ENCODE measurements at places on chromosomes 4 and X.

- DNase-seq, result no peak
These were observed 295.2 kb upstream of the DIAPH2 start for GRCh38 chrX:96389281-96390047.

DNA sequence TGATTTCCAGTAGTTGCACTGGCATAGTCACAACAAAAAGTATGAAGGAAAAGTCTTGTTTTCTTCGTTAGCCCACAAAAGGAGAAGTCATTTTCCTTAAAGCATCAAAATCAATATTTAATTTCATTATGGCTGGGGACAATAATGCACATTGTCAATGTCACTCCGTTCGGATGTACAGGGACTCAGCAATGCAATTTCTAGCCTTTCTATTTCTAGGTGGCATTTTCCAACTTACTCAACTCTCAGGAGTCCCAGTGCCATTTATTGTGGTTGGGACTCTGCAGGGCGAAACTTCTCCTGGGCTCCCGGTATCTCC, 99.6 kb downstream of the CEP135 start:
- no peak for DNase-seq

- DNase-seq, result no peak
These were observed 226.2 kb upstream of the BCOR start for GRCh38 chrX:40323977-40324376.

DNA sequence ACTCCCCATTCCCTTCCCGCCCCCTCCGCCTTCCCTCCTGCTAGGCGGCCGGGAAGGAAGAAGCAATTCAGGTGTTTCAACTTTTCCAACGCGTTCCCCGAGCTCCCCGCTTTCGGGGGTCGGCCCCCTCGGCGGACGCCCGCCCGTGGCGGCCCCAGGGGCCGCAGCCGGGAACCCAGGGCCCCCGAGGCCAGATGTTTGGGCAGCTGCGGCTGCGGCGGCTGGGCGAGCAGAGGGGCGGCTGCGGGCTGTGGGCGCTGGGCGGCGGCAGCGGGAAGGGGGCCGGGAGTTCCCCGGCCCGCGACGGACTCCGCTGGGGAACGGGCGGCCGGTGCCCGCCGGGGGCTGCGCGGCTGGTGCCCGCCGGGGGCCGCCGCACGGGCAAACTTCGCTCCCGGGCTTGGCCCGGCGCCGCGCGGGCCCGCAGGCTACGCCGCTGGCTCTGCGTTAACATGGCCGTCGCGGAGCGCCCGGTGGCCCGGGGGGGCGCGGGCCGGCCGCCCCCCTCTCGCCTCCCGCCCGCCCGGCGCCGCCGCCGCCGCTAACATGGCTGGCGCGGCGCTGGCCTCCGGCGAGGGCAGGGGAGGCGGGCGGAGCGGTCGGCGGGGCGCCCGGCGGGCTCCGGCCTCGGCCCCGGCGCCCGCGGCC, 510 bp downstream of the HMGB3 start:
- DNase-seq, result no peak

DNA sequence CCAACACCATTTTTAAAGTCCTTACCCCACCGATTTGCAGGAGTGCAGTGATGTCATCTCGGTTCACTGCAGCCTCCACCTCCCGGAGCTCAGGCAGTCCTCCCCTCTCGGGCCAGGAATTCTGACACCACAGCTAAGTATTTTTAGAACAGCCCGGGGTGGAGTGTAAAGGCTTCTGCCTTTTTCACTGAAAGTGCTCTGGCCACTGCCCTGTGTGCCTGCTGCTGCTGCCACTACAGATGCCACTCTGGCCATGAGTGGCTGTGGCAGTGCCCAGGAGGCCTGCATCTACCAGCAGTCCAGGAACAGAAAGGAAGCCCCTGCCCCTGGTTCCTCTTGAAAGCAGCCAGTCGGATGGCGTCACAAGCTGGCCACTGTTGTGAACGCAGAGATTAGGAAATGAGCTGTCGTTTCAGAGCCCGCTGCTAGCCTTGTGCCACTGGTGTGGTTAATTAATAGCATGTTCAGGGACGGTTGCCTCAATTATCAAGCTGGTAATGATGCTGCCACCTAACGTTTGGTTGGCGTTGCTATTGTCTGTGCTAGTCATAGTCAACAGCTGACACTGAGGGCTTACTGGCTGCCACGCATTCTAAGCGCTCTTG, 23.6 kb upstream of the TBC1D14 start:
- no peak for DNase-seq

DNA sequence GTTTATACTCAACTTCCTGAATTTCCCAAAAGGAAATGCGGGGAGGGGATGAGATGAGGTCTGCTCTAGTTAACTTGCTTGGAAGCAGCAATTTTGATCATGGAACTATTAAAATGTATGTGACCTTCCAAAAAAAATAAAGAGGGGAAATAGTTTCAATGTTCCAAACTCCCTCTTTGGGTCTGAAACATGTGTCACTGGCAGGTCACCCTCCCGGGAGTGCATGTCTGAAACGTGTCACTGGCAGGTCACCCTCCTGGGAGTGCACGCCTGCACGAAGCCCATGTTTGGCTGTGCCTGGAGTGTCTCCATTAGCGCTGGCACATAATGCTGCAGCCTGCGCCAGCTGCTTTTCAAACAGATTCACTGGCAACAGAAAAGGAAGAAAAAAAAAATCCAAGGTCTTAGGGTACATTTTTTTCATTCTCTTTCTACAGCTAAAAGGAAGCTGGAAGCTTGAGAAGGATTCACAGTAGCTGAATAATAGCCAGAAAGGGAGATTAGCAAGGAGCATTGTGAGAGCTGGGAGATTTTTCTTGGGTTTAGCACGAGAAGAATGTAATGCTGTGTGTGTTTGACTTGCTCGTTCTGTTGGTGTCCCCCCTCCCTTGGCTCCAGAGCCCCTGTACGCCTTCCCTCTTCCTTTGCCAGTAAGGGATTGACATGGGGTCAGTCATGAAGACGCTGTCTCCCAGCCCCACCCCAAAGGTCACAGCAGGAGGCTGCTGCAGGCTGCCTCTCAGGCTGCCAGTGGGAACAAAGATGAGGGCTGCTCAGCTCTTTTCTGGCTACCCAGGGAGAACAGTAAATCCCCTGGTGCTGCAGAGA, 39.2 kb upstream of the TLR3 start:
- DNase-seq, result no peak

DNA sequence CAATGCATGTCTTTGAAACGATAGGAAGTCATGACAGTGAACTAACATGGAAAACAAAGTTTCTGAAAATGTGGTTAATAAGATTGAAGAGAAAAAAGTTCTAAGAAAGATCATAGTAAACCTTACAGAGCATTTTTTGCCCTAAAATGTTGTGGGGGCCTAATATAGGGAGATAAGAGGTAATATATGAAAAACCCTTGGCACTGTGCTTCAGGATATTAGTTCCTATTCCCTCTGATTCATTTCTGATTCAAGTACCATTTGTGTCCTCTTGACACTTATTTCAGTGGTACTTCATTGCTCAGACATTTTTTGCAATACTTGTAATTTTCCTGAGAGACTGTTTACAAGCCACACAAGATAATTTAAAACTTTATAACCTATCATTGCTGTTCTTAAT, 35.1 kb downstream of the PAQR3 start:
- DNase-seq, result no peak

All from activated naive CD4-positive, alpha-beta T cell treated with Interleukin-2 at 50 U/mL for 16 hours (primary cell).